ENCODE measurements at places on chromosomes 1 and 21.

GRCh38 chr1:224535641-224536040, 80.5 kb upstream of the CNIH3 start:
- DNase-seq, result no peak

DNA sequence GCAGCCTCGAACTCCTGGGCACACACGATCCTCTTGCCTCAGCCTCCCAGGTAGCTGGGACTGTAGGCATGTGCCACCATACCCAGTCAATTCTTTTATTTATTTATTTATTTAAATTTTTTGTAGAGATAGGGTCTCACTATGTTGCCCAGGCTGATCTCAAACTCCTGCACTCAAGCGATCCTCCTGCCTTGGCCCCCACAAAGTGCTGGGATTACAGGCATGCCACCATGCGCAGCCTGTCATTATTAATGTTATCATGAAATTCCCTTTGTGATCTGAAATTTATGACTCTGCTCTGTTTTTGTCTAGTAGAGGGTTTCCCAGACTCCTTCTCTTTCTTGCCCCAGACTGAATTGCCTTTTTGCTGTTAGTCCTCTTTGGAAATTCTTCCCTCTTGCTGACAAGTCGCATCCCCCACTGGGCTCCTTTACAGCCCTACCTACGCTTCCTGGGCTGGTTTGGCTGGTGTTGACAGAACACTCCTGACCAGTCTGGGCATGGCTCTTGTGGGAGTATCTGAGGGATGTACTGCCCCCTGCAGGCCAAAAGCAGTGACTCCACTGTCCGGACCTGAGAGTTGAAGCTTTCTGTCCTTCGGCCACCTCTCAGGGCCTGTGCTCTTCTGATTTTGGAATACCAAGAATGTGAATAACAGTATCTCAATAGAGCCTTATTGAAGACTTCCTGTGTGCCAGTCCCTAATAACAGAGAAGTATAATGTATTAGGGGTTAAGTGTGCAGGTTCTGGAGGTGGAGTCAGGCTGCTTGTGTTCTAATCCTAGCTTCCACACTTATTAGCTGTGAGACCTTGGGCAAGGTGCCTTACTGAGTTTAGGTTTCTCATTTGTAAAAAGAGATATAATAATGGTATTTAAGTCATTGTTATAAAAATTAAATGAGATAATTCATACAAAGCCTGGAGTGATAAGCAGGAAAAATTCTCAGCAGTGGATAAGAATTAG, 28.2 kb downstream of the TCEANC2 start:
- DNase-seq, result peak; percentile 61

DNA sequence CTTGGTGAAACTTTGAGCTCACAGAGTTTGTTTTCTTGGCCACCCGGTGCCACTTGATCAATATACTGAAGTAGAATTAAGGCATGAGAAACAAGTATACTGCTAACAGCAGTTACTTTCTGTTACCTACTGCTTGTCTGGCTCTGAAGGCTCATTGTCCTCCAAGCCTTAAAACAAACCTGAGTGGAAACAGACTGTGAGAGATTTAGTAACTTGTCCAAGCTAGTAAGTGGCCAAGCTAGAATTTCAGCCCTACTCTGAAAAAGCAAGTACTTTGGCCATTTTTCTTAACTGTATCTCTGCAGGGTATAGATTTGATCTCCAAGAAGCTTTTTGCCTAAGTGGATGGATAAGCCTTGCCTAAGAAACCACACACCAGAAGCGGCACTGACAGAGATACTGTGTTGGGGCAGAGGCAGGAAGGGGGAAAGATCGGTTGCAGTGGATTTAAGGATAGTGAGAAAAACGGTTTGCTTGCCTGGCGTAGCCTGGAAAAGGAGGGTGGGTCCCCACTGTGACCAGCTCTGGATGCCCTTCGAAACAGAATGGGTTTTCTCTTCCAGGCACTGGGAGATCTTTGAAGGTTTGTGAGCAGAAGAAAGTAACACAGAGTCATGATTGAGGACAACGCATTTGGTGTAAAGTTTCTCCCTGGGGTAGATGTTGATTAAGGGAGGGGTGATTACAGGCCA, 2.1 kb upstream of the MACO1 start:
- DNase-seq, result no peak

GRCh38 chr1:214281021-214281719, at the start of gene SMYD2:
Gene SMYD2, plus strand, starts transcription at chr1:214281159. Its CDS starts 96 bp downstream, at chr1:214281255.
- peak; percentile 70 for DNase-seq

DNA sequence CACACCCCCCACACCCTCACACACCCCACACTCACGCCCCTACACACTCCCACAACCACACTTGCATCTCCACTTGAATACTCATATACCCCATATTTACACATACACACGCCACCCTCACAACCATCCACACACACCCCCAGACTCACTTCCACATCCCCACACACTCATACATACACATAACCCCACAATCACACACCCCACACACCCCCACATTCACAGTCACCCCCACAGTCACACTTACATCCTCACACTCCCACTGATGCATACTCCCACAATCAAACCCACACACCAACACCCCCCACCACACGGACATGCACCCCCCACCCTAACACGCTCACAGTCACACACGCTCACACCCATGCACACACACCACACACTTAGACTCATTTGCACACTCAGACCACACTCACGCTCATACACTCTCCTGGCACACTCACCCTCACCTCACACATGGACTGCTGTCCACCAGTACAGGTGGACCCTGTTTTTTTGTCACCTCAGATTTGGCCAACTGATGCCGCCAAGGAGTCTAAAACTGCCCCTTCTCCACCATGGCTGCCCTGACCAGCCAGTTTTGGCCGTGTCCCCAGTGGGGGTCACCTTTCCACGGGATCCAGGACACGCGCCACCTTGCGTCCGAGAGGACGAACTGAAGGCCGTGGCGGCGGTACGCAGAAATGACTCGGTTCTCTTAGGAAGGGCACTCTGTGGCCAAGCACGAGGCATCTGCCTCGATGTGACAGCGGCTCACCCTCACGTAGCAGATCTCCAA, 45.3 kb upstream of the EDN2 start:
- no peak for DNase-seq

DNA sequence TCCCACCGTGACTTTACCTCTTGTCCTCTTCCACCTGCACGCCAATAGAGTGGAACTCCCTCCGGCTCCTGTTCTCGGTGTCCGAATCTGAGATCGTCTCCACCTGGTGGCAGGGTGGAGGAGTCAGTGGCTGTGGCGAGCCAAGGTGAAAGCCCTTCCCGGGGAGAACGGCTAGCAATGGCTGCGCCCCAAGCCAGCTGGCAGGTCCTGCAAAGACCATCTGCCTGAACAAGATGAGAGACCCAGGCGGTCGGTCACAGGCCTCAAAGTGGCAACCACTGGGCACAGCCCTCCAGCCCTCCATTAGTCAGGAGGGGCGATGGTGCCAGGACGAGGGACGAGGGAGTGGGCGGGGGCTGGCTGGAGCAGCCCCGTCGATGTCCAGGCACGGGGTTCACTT, 25.4 kb upstream of the SMIM12 start:
- no peak for DNase-seq

All from H54 (cell line).